ENCODE measurements at places on chromosomes 3 and 15.

DNA sequence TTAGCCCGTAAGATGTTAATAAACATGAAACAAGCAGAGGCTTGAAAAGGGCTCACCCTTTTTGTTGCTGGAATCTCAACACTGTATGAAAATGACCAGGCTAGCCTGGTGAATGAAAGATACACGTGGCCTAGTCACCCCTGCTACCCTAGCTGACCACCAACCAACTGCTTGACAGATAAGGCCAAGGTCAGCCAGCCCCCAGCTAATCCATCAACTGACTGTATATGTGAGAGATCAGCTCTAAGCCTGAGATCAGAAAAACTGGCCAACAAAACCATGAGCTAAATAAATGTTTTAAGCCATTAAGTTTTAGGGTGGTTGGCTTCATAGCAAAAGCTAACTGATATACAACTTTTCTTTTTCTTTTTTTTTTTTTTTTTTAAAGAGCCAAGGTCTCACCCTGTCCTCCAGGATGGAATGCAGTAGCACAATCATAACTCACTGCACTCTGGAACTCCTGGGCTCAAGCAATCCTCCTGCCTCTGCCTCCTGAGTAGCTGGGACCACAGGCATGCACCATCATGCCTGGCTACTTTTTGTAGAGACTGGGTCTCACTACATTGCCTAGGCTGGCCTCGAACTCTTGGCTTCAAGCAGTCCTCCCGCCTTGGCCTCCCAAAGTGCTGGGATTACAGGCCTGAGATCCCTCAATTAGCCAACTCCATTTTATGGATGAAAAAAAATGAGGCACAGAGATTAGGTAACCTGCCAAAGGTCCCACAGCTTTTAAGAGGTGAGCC is 34.6 kb downstream of the SH3BP5 start:
- no peak for DNase-seq

DNA sequence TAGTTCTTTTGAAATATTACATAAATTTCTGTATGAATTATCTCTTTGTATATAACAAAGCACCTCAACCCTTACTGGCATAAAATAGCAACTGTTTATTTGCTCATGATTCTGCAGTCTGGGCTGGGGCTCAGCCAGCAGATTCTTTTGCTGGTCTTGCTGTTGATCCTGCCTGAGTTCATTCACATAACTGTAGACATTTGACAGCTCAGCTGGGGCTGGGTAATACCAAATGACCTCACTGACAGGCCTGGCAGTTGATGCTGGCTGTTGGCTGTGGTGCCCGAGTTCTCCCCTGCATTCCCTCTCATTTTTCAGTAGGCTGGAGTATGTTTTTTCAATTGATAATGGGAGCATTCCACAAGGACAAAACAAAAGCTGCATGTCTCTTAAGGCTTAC is 449.9 kb upstream of the GOLIM4 start:
- DNase-seq: no peak

DNA sequence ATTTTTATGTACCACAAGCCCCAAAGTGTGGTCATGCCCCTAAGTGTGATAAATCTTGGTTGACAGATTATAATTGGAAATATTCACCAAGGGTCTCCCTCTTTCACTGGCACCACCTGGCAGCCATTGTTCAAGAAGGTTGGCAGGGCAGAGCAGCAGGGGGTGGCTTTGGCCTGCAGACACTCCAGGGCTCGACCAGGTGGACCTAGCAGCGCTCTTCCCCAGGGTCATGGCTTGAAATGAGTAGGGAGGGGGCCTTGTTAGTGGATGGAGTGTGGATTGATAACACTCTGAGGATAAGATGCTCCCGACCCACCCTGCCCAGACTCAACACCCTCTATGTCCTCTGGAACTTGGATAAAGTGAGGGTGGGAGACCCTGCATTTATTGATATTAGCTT is 58.2 kb upstream of the KLHL25 start:
- DNase-seq: no peak

DNA sequence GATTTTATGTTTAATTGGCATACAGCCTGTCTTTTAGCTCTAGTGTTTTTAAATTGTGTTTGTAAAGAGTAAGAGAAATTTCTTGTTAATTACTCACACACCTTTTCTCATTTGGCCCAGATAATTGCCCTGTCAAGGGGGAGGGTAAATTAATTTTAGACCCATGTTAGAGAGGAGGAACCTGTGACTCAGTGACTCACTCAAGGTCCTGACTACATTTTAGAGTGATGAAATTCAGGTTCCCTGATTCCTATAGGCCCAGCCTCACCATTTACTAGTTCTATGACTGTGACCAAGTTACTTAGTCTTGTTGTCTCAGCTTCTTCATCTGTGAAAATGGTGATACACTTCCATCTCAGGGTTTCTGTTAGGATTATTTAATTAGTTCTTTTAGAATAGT is 125.2 kb upstream of the DPH6 start:
- no peak for DNase-seq

GRCh38 chr3:42865256-42865655 is 10.4 kb downstream of the CYP8B1 start:
- no peak for DNase-seq

GRCh38 chr3:37291275-37291700 is 116.9 kb upstream of the LRRFIP2 start:
- DNase-seq: no peak

DNA sequence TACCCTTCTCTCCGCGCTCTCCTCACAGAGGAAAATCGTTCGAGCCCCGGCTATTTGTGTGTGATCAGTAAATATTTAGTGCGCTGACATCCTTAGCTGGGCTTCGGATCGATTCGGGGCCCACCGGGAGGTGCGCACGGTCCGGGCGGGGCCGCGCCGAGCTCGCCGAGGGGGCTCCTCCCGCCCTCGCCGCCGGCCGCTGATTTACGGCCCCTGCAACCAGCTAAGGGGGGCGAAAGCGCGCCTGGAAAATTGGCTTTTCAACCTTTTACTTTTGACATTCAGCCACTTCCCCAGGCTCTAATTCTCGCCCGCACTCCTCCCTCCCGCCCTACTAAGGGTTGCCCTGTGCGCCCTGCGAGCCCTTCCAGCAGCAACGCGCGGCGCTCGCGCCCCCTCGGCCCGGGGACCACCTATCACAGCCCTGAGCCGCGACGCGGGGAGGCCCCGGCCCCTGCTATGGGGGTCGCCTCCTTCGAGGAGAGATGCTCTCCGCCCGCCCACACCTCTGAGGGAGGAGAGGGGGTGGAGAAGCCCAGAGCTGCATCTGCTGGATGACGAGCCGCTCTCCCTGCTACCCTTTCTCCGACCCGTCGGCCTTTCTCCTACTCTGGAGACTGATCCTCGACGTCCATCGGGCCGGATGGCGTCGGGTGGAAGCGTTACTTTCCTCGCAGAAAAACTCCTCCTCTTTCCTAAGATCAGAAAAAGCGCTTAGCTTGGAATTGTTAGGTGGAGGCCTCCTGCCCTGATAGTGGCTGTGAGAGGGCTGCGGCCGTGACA is 7.8 kb upstream of the NR2F2 start:
- DNase-seq: no peak

GRCh38 chr15:94580211-94580885 is 349.0 kb downstream of the MCTP2 start:
- no peak for DNase-seq

GRCh38 chr3:159260049-159260662 is 458.3 kb downstream of the MFSD1 start:
- peak; percentile 40 for DNase-seq

- no peak for DNase-seq
Observed at GRCh38 chr3:108416111-108416869, 94.1 kb downstream of the MYH15 start.

DNA sequence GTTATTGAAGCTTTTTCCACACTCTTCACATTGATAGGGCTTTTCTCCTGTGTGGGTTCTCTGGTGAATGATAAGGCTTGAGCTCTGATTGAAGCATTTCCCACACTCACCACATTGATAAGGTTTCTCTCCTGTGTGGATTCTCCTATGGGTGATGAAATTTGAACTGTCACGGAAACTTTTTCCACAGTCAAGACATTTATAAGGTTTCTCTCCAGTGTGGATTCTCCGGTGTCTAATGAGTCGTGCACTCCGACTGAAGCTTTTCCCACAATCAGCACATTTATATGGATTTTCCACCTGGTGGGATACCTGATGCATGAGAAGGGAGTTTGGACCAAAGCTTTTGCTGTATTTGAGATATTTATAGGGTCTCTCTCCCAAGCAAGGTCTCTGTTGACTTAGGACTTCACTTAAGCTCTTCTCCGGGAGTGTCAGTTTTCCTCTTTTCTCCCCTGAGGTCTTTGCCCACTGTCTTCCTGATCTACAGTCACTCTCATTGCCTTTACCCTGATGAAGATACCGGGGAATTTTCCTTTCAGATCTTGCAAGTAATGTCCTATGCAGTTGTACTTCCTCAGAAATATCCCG is 9.4 kb downstream of the ZSCAN29 start:
- no peak for DNase-seq

GRCh38 chr3:14990780-14991148 is 43.4 kb downstream of the NR2C2 start:
- no peak for DNase-seq

- DNase-seq: no peak
Observed at GRCh38 chr15:87781959-87782625, 474.4 kb downstream of the NTRK3 start.

- DNase-seq: no peak
Observed at GRCh38 chr3:152728231-152728980, 106.5 kb upstream of the P2RY1 start.

DNA sequence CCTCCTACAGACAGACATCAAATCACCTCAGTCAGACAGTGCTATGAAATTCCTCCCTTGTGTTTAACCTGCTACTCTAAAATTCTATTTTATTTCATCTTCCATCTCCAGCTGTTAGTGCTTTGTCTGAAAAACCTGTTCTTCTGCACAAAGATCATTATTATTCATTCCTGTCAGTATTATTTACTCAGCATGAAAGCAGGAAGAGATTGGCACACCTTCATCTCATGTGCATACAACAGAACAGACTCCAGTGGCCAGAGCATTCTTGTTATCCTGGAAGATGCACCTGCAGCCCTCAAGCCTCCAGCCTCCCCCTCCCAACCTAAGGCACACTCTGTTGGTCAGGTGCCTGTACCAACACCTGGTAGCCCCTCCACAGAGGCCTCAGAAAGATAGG is 1.8 kb upstream of the ROPN1B start:
- no peak for DNase-seq

DNA sequence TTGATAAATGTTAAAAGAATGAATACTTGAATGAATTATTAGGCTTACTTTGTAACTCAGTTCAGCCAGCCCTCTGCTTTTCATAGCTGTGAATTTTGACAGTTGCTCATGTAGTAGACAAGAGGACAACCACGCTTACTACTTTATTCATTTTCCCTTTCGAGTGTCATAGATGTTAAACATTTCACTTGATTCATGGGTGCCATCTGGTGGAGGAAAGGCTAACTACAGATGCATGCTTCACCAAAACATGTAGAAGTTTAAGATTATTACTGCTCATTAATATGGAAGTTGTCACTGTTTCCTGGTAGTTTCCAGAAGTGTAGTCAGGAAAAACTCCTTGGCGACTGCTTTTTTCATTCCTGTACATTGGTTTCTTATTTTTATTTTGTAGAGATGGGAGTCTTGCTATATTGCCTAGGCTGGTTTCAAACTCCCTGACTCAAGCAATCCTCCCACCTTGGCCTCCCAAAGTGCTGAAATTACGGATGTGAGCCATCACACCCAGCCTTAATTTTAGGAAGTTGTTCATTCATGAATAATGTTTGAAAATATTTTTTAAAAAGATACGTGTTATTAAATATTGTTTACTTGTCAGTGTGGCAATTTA is 163.2 kb downstream of the B3GALNT1 start:
- DNase-seq: peak; percentile 80

DNA sequence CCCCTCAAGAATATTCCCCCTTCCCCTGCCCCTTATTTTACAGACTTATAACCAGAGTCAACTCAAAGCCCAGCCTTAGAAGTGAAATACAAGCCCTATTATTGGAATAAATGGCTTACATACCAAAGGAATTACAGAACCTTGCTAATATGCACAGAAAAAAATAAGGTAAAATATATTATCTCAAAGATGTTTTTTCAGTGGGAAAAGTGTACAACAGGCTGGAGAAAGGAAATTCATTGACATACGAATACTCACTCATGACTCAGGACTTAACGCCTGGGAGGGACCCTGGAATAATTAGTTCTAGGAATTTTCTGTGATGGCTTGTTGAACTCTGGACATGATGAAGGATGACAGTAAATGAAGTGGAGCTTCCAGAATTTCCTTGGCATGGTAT is 27.0 kb downstream of the ARL14 start:
- no peak for DNase-seq

- DNase-seq: no peak
Observed at GRCh38 chr3:28077572-28077971, 163.8 kb upstream of the CMC1 start.

GRCh38 chr3:67587811-67588210 is 66.6 kb downstream of the SUCLG2 start:
- DNase-seq: no peak

- DNase-seq: no peak
Observed at GRCh38 chr3:73624821-73625665, at the start of gene PDZRN3. TSS of gene PDZRN3 (minus strand) at chr3:73624941.

GRCh38 chr3:45106874-45107273 is 39.3 kb downstream of the CDCP1 start:
- no peak for DNase-seq

DNA sequence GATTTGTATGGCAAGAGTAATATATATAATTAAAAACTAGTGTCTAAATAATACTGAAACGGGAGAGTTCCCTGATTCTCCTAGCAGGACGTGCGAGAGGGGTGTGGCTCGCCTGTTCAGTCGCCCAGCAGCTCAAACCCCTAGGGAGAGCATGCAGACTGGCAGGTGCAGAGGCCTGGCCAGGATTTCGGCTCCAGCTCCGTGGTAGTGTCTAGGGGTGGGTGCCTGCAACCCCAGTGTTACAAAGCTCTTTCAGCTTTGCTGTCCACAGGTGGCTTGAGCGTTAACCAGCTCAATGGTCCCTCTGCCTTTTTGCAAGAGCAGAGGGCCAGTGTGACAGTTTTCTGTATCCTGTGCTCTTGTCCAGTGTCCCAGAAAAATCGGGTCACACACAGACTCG is 226.6 kb downstream of the ALCAM start:
- no peak for DNase-seq

GRCh38 chr3:97958396-97958795 is 13.8 kb downstream of the RIOX2 start:
- no peak for DNase-seq

- peak; percentile 72 for DNase-seq
Observed at GRCh38 chr15:68783226-68784058, 37.3 kb downstream of the ANP32A start.

GRCh38 chr3:105746231-105746996 is 122.4 kb downstream of the CBLB start:
- DNase-seq: no peak

DNA sequence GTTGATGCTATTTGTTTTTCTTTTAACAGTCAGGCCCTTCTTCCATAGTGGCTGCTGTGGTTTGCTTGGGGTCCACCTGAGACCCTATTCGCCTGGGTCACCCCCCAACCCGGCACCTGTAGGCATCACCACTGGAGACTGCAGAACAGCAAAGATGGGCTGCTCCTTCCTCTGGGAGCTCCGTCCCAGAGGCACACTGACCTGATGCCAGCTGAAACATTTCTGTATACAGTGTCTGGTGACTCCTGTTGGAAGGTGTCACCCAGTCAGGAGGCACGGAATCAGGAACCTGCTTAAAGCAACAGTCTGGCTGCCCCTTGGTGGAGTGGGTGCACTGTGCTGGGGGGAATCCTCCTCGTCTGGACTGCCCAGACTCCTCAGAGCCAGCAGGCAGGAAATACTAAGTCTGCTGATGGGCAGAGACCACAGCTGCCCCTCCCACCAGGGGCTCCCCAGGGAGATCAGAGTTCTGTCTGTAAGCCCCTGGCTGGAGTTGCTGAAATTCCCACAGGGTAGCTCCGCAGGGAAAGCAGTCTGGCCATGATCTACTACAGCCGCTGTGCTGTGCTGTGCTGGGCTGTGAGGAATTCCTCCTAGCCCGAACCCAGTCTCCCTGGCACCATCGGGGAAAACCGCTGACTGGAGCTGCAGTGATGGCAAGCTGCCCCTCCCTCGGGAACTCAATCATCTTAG is 248.2 kb downstream of the TBC1D5 start:
- no peak for DNase-seq

Data from activated CD4-positive, alpha-beta T cell treated with anti-CD3 and anti-CD28 coated beads for 48 hours (primary cell).